ENCODE measurements at places on chromosomes 3 and 15.

DNA sequence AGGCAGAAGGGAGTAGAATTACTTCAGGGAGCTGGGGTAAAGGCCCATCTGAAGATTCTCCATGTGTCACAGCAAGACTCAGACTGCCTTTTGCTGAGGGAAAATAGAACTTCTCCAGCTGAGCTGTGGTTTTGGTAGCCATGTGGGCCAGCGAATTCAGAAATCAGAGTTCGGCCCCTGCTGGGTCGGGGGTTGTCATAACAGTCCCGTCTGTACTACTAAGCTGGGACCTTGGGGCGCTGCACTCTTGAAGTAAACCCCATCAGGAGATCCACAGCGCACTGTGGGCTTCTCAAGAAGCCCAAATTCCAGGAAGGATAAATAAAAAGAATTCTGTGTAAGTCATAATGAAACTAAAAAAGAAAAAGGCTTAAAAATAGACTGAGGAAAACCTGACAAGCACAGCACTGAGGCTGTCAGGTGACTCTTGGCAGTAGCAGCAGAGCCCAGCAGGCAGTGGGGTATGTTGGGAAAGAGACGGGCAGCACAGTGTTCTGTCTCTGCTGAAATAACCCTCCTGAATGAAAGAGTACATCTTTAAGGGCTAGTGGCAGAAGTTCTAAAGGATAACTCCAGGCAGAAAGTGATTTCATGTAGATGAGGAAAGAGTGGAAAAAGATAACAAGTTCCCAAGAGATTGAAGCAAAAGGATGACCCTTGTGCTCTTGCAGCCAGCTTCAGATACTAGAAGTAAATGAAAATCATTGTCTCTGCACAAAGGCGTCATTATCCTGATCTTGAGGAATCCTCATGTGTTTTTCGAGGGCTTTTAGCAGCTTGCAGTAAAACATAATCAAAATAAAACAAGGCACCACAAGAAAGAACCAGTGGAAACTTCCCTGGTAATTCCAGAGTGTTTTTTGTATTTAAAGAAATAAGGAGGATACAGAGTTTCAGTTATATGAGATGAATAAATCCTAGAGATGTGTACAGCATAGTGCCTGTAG is 74.5 kb downstream of the RAB7A start:
- no peak for DNase-seq

DNA sequence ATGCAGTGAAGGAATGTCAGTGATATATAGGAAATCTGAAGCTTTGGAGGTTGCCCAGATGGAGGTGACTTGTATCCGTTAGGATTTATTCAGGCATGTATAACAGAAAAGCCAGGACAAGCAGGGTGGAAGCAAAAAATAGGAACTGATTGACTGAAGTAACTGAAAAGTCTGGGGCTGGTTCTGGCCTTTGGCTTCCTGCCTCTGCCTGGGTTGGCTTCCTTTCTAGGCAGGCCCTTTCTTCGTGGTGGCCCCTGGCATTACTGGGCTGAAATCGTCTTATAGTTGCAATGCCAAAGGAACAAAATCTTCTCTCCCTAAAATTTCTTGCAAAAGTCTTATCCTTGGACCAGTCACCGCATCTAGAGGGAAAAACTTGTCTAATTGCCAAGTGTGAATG is 386.1 kb downstream of the PTPRG start:
- no peak for DNase-seq

GRCh38 chr15:83323296-83323711 is 38.8 kb upstream of the BNC1 start:
- no peak for DNase-seq

GRCh38 chr15:26937134-26937533 is 33.8 kb upstream of the GABRG3 start:
- DNase-seq: no peak

Data from transverse colon (tissue), 4 donors.